ENCODE measurements at places on chromosomes 12 and 14.

- no peak for DNase-seq
Measured at GRCh38 chr14:44316647-44317440, 190.2 kb downstream of the FSCB start.

DNA sequence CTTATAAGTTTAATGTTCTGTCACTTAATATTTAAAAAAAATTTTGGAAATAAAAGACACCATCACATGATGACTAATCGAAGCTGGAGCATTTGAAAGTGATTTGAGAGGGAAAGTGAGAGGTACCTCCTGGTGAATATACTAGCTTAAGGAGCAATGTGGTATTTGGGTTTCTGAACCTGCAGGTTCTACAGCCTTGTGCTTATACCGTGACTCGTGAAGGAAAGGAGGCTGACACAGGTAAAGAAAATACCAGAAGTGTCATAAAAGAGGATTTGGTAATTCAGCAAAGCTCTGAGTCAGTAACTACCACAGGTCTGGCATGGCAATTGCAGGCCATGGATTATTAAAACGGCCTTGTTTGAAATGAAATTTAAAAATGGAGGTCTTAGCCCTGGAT lies 151.0 kb downstream of the SLC38A4 start:
- DNase-seq, result no peak

- no peak for DNase-seq
Measured at GRCh38 chr12:126191031-126191891, 1126.0 kb downstream of the AACS start.

DNA sequence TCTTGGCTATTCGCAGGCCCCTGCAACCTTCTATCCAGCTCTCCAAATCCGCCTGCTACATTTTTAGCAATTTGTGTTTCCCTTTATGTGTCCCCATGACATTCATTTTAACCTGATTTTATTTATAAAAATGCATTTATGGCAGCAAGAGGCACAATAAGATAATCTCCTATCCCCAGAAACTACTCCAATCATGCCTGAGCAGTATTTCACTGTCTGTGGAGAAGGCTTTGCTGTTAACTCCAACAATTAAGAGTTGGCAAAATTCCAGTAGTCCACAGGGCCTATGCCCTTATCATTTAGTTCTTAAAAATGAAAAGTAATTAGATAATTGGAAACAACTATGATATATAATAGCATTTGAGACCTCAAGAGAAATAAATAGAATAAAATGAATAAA lies 462.4 kb downstream of the TRHDE start:
- DNase-seq, result no peak

GRCh38 chr12:33589576-33590114 lies 150.0 kb upstream of the SYT10 start:
- no peak for DNase-seq

GRCh38 chr14:105866841-105867321 lies 340.5 kb downstream of the TMEM121 start:
- no peak for DNase-seq

DNA sequence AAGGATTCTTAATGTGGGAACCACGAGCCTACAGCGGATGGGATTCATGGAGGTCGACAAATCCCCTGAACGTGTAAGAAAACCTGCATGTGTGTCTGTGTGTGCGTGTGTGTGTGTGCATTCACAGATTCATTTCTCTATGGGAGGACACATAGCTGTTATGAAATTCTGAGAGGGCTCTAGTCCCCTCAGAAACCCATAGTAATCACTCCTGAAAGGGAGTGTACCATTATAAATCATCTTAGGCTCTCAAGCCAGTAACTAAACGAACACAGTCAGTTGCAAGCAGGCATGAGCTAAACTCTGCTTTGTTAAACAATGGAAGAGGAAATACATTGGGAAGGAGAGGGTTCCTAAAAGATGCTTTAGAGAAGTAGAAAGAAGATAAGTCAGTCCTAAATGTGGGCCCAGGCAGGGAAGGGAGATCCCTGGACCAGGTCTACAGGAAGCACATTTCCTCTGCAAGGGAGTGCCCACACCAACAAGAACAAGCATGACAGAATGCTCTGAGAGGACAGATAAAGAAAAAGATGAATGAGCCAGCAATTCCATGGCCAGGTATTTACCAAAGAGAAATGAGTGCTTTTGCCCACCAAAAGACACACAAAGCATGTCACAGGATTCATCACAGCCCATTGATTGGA lies 91.3 kb downstream of the ITPR2 start:
- no peak for DNase-seq

- DNase-seq, result no peak
Measured at GRCh38 chr14:59317798-59318505, 129.5 kb downstream of the DAAM1 start.

DNA sequence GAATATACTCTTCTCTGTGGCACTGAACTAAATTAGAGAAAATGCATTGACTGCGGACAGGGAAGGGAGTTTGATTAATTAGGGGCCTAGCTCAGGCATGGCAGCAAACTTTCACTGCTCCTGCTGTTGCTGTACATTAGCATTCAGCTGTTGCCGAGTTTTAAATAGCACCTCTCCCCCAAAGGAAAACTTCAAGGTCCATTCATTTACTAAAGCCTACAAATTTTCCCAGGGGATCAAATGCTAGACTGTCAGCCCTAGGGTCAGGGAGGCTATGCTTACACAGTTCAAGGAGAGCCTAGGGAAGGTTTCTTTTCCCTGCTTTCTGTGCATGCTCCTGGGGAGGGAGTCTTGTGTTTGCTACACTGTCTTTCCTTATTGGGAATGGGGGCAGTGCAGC lies 60.0 kb upstream of the GZMB start:
- no peak for DNase-seq

DNA sequence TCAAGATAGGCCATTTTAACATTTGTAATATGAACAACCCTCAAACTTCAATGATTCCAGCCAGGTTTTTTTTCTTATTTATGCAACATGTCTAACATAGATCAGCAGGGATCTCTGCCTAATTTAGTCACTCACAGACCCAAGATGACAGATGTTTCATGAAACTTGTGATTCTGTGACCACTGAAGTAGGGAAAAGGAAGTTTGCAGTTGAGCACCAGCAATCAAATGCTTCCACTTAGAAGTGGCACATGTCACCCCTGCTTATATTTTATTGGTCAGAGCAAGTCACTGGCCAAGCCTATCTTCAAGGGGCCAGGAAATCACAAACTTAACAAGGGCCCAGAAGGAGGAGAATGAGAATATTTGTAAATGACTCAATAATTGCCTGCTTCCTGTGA lies 150.6 kb downstream of the BCAT1 start:
- no peak for DNase-seq

DNA sequence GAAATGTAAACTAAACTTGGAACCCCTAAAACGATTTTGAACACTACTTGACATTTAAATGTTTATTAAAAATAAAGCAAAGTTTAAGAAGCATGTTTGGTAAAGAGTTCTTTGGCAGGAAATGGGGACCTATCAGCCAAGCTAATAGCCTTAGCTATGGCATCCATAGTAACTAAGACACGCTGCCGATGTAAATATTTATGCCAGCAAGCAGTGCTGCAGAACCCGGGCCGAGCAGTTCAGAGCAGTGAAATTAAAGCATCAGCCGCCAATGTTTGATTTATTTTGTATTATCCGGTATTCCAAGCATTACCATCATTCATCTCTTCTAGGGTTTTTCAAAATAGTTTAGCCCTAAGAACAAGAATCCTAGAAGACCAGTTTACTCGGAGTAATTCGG lies 61.6 kb downstream of the PPP2R5C start:
- DNase-seq, result no peak

DNA sequence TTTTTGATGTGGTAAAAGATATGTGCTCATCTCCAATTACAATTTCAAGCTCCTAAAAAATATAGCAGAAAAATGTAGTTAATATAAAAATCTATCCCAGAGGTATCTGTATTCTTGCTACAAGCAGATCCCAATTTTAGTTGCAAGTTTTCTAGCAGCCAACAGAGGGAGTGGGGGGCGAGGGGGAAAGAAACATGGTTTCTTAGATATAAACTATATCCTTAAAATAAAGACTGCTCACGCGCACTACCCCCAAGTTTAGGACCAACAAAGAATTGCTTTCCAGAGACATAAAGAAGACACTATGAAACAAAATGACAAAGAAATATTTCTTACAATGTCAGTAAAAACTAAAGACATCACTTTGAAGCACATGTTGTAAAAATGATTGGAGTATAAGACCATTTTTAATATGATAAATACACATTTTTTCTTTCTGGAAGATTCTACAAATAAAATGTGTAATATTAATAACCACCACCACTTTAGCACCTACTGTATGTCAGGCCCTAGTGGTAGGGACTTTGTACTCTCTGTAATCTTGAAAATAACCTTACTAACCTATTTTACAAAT lies 5.4 kb downstream of the MAGOHB start:
- DNase-seq, result no peak
